AML-193 (cell line): ENCODE measurements at places on chromosomes 11 and 22.

DNA sequence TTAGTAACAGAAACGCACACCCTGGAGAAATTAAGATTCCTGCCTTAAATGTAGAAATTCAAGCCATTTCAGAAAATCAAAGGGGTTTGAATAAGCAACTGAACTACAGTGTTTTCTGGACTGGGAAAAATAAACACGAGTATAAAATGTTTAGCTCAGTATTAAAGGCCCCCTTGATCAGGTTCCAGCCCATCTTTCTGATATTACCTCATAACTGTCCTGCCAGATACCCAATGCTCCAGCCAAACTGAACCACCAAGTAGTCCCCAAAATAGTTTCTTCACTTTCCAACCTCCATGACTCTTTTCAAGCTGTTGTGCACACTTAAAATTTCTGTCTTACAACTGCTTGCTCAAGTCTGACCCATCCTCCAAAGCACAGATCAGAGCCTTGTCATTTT, 54.4 kb downstream of the SERGEF start:
- no peak for DNase-seq

- no peak for DNase-seq
Observed at GRCh38 chr11:16584569-16584968, 153.9 kb upstream of the C11orf58 start.

DNA sequence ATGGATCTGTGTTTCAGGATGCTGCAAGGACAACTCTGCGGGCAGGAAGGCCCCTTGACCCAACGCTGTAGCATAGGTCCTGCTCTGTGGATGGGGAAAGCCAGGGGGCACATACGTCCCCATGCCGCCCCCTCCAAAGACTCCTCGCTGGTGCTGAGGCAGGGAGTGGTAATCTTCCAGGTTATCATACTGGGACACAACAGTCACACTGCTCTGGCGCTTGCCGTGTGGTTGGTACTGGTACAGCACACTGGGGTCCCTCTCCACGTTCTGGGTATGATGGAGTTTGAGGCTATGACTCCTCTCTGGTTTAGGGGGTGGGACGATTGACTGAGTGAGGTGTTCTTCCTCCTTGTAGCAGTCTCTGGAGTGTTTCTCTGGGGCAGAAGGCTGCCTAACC, 26.2 kb upstream of the TP53AIP1 start:
- DNase-seq, result no peak

- DNase-seq, result no peak
Observed at GRCh38 chr11:62708793-62709192, 1.3 kb downstream of the GNG3 start.
